NCI-H1436 (cell line): ENCODE measurements at places on chromosomes 5 and 9.

DNA sequence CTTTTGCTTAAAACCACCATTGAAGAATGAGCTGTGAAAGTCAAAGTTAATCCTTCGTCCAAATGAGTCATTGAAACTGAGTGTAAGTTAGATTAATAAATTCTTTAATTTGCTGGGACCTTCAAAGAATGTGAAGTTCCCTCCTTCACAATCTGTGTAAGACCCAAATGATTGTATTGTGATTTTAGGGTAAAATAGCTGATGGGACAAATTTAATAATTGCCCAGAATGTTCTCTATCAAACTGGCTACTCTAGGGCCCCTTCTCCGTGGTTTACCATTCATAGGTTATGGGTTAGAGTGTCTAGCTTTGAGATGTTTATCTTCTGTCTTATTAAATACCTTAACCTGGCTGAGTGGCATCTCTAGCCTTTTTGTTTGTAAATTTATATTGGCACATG lies 11.9 kb downstream of the C1QTNF3 start:
- no peak for DNase-seq

DNA sequence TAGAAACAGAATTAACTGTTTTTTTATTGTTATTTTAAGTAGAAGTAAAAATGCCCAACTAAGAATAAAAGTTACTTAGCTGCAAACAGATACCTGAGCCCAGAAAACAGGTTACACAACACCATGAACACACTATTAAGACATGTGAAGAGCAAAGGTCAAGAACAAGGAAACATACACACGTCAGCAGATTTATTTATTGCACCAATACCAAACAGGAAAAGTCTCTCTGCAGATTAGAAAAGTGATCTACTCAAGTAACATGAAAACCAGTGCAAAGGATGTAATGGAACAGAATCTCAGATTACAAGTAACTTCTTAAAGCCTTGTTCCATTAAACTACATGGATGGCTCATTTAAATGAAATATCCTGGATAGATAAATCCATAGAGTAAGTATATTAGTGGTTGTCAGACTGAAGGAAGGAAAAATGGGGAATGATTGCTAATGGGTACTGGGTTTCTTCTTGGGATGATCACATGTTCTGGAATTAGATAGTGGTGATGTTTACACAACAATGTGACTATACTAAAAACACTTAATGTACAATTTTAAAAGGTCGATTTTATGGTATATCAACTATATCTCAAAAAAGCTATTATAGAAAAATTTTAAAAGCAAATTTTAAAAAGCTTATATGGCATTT lies 6.1 kb downstream of the SAR1B start:
- DNase-seq, result no peak

DNA sequence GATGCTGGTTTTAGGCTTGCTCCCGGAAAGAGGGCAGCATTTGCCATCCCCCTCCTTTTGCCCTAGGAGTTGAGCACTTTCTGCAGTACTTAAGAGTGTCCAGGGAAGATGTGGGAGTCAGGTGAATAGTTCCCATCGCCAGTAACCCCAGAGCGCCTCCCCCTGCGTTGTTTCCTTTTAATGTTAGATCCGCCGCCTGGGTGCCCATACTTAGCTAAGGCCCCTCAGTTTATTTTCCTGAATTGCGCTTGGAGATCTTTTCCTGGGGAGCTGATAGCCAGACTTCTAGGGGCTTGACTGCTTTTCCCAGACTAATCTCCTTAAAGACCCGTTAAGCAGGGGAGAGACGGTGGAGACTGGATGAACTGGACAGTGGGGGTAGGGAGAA lies 377 bp upstream of the PCDHAC2 start:
- no peak for DNase-seq

DNA sequence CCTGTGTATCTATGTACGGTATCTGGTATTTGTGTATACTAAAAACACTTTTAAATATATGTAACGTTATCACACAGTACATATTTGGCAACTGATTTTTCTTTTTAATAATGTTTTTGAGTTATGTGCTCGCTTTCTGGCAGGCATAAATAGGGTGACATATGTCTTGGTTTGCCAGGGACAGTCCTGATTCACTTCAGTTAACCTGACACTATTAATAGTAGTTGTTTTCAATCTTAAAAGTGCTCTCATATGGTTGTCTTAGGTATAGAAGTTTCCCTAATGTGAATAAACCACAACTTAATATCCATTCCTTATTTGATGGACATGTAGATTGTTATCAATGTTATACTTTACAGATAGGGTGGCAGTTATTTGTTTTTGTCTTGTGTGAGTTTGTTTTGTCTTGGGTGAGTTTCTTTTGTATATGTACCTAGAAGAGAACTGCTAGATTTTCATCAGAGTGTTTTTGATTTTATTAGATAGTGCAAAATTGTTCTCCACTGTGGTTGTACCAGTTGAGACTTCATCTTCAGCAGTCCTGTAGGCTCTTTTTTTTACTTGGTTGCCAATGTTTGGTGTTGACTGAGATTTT lies 7.9 kb downstream of the G3BP1 start:
- DNase-seq, result no peak

DNA sequence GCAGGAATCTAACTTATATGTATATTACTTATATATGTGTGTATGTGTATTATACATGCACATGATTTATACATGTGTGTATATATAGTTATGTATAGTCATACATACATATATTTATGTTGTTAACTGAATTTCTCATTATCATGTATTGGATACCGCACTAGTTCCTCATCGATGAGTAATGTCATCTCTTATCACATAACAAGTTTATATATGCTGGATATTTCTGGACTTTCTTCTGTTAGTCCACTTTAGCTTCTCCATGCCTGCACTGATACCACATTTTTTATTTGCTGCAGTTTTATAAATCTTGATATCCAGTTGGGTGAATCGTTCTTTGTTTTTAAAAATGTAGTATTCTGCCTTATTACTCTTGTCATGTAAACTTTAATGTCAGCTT lies 50.2 kb downstream of the APC start:
- DNase-seq, result no peak

DNA sequence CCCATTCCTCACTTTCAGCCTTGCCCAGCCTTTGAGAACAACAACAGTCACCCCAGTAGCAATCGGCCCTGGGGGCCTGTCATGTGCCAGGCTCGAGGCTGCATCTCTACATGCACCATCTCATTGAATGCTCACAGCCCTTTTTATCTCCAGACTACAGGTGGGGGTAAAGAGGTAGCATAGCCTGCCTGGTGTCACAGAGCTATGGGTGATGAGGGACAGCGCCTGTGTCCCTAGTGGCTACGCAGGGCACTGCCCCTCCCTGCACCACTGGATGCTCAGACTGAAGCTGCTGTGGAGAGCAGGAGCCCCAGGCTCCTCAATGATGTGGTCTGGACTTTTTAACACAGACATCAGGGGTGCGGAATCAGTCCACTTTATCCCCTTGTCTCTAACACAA lies 2.8 kb downstream of the CAMK2A start:
- DNase-seq, result peak; percentile 21

GRCh38 chr9:116987721-116988485 lies 300.8 kb downstream of the TRIM32 start:
- DNase-seq, result no peak
